CMK (cell line): ENCODE measurements at places on chromosomes 3 and 15.

DNA sequence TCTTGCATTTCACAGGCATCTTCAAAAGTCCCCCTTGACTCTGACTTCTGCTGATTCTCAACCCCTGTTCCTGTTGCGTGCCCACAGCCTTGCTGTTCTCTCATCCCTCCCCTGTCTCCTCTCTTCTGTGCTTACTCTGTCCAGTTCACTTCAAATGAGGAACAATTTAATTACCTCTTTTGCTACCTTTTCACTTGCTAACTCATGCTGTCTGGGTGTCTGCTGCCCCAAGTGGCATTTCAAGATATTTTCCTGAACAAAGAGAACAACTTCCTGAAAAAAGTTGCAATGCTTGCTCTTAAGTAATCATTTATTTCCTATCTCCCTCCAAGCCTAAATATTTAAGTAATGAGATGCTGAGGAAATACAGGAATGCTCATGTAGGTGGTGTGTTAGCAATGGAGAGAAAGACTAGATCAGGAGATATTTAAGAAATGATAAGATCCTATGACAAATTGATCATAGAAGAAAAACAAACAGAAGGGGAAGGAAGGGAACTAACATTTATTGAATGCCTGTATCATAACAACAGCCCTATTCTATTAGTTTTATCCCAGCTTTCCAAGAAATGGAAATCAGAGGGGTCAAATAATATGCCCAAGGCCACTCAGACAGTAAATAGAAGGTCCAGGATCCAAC is 42.2 kb downstream of the SV2B start:
- no peak for DNase-seq

GRCh38 chr3:135238871-135239614 is 444.0 kb downstream of the EPHB1 start:
- no peak for DNase-seq

- DNase-seq = no peak
Measured at GRCh38 chr3:119781330-119782198, at the start of gene NR1I2. NR1I2 (plus strand) TSS chr3:119782101.

DNA sequence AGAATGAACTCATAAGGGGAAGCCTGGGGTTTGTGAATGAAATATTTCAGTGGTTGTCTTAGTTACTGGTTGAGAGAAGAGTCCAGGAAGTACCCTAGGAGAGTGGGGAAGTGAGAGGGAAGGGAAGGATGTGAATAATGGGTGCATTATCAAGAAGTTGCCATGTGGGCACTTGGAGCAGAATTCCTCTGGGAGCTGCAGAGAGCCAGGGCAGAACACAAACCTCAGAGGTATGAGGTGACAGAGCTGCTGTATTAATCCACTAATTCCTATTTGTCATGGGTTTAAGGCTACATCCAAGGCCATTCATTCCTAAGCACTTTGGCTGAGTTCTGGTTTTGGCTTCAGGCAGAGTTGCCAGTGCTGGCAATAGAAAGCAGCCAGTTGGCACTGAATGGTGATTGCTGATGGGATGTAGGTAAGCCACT is 29.0 kb downstream of the NDUFB4 start:
- DNase-seq = no peak

DNA sequence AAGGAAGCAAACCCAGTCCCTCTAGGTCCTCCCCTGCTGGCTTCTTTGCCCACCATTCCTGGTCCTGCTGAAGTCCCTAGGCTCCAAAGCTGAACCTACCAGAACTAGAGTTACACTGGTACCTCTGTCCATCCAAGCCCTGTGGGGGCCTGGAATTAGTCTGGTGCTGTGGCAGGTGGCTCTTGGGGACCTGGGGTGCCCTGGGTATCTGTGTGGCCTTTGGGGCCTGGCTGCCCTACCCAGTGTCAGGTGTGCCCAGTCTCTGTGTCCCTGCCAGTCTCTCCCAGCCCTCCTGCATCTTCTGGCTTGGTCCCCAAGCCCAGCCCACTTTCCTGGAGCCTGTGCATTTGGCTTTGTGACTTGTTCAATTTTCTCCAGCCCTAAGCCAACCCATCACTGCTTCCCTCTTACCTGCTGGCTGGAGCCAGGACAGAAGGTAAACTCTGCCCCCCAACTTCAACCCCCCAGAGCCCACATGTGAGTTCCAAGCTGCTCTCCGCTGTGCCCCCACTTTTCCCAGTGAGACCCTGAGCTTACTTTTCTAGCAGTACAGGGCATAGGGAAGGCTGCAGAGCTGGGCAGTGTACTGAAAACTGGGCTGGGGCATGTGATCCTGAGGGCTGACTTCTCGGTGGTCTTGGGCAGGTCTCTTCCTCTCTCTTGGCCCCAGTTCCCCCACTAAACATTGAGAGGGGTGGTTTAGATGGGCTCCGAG is 28.3 kb upstream of the HHATL start:
- DNase-seq = no peak

GRCh38 chr3:78348664-78349063 is 1308.8 kb downstream of the ROBO2 start:
- DNase-seq = no peak

DNA sequence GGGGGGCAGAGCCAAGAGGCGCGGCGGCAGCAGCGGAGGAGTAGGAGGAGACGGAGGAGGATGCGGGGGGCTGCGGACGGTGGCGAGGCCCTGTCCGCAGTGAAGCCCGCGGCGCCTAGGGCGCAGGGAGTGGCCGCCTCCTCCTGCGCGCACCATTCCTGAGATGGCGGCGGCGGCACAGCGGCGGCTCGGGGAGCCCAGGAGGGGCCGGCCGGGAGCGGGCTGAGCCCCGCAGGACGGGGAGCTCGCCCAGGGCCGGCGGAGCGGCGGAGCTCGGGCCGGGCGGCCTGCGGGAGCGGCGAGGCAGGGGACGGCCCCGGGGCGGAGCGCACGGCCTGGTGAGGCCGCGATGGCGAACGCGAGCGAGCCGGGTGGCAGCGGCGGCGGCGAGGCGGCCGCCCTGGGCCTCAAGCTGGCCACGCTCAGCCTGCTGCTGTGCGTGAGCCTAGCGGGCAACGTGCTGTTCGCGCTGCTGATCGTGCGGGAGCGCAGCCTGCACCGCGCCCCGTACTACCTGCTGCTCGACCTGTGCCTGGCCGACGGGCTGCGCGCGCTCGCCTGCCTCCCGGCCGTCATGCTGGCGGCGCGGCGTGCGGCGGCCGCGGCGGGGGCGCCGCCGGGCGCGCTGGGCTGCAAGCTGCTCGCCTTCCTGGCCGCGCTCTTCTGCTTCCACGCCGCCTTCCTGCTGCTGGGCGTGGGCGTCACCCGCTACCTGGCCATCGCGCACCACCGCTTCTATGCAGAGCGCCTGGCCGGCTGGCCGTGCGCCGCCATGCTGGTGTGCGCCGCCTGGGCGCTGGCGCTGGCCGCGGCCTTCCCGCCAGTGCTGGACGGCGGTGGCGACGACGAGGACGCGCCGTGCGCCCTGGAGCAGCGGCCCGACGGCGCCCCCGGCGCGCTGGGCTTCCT is at the start of gene GPR27:
Gene GPR27, plus strand, starts transcription at position 155 of the 909 bp plus-strand sequence. Its CDS starts 195 bp downstream, at position 350.
- no peak for DNase-seq

DNA sequence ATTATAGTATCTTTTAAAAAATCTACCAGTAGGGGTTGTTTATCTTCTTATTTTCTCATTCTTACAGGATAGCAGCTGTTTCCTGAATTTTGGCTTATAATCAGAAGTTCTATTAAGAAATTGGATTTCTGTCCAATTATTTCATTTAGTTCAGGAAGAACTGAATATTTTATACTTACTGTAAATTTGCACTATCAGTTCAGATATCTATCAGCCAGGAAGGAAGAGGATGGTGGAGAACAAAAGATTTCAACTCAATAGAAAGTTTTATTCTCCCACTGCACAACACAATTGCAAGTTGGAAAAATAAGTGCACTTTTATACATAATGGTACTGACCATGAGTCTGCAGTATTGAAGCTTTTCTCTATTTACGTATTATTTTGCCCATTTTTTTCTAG is 400.9 kb downstream of the PLOD2 start:
- DNase-seq = no peak

- DNase-seq = no peak
Measured at GRCh38 chr3:56409790-56410189, 58.5 kb downstream of the ERC2 start.

GRCh38 chr15:62545467-62546227 is 380.6 kb upstream of the C2CD4B start:
- DNase-seq = no peak

- DNase-seq = no peak
Measured at GRCh38 chr3:63937661-63938651, 25.8 kb upstream of the SCAANT1 start.

DNA sequence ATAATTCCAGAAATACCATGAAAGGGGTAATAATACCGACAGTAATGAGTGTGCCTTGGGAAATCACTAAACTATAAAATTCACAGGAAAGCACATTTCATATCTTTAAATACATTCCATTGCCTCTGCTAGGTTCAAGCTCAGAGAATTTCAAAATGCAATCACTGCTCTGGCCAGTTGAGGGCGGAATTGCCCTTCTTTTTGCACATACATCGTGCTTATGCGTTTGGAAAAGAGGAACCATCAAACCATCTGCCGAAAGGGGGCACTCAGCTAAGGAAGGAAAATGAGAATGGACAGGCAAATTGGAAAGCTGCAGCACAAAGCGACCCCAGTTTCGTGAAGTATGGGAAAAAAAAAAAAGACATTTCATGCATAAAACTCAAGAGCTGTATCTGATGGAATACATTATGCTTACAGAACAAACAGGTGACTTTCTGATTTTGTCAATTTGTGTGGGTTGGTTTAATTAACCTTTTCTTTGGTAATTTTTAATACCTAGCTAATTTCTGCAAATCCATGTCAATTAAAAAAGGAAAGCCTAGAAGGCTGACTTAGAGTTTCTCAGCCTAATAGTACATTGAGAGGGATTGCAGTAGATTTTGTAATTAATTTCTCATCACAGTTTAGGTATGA is 61.4 kb downstream of the TUSC7 start:
- DNase-seq = peak; percentile 17

DNA sequence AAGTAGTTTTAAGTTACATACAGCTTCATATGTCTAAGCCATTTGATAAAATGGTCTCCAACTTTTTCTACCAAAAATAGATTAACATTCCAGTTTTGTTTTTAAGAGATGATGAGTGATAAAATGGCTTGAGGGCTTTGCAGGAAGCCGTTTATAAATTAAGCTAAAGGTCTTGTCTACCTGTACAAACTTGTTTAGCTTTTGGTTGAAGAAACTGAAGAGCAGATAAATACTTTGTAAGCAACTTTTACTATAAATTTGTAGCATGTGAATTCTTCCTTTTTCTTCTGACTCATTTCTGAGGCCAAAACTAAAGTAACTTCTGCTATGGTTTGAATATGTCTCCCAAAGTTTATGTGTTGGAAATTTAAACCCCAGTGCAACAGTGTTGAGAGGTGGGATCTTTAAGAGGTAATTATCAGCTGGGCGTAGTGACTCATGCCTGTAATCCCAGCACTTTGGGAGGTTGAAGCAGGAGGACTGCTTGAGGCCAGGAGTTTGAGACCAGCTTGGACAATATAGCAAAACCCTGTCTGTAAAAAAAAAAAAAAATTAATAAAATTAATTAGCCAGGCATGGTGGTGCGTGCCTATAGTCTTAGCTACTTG is 8.2 kb upstream of the NEDD4 start:
- DNase-seq = no peak

DNA sequence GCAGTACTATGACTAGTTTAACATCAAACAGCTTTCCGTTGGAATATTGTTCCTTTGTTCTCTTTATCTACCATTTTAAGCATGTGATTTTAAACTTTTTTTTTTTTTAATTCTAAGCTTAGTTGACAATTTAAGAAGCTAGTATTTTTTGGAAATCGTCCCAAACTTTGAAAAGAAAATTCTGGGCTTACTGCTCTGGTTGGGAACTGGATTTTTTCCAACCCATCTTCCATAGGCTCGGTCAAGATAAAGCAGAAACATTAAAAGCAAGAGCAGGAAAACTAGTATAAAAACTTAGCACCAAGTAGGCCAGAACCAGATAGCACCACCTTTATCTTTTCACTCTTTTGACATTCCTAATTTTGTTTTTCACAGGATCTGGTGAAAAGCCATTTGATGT is 49.9 kb downstream of the TSC22D2 start:
- DNase-seq = no peak

- DNase-seq = no peak
Measured at GRCh38 chr3:126867863-126868200, 115.1 kb upstream of the PLXNA1 start.

DNA sequence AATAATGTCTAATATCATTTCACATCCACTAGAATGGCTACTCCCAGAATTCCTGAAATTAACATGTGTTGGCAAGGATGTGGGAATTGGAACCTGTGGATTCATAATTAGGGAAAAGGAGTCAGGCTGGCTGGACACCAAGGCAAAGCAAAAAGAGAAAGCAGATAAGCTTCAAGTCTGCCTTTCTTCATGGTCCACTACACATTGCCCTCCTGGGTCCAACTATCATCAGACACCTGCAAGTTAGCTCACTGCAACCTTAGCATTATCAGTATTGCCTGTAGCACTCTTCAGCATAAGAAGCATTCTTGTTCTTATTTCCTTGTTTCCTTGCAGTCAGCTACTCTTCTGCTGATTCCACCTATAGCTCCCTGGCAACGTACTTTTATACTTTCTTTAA is 124.3 kb downstream of the ZNF280D start:
- DNase-seq = no peak

- no peak for DNase-seq
Measured at GRCh38 chr3:123281406-123281805, 79.7 kb downstream of the SEC22A start.

DNA sequence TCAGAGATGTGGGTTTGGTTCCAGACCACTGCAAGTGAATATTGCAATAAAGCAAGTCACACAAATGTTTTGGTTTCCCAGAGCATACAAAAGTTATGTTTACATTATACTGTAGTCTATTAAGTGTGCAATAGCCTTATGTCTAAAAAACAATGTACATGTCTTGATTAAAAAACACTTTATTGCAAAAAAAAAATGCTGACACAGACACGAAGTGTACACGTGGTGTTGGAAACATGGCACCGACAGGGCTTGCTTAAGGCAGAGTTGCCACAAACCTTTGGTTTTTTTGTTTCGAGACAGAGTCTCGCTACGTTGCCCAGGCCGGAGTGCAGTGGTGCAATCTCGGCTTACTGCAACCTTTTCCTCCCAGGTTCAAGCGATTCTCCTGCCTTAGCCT is 50.1 kb downstream of the RAB11A start:
- DNase-seq = no peak

- DNase-seq = no peak
Measured at GRCh38 chr3:188160751-188161150, 6.8 kb downstream of the LPP start.

DNA sequence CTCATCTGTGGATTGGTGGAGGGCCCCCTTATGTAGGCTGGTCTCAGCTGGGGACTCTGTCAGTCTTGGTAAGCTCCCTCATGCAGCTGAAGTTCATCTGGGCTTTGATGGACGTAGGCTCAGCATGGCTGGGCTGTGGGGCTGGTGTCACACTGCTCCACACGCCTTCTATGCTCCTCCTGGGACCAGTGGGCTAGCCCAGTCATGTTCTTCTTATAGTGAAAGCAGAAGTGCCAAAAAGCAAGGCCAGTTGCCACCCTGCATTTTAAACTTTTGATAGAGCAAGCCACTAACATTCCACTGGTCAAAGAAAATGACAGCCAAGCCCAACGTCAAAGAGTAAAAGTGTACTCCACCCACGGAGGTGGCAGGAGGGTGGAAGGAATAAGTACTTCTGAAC is 165.5 kb downstream of the MEX3B start:
- DNase-seq = no peak
